ENCODE measurements at places on chromosomes 3 and 15. TPM values are rescaled to one million over a fixed set of nuclear protein-coding genes. Genes with fewer than 3 reads are reported as not detected.

- no peak for DNase-seq
Observed at GRCh38 chr3:12483410-12483809, 870 bp upstream of the TSEN2 start.

DNA sequence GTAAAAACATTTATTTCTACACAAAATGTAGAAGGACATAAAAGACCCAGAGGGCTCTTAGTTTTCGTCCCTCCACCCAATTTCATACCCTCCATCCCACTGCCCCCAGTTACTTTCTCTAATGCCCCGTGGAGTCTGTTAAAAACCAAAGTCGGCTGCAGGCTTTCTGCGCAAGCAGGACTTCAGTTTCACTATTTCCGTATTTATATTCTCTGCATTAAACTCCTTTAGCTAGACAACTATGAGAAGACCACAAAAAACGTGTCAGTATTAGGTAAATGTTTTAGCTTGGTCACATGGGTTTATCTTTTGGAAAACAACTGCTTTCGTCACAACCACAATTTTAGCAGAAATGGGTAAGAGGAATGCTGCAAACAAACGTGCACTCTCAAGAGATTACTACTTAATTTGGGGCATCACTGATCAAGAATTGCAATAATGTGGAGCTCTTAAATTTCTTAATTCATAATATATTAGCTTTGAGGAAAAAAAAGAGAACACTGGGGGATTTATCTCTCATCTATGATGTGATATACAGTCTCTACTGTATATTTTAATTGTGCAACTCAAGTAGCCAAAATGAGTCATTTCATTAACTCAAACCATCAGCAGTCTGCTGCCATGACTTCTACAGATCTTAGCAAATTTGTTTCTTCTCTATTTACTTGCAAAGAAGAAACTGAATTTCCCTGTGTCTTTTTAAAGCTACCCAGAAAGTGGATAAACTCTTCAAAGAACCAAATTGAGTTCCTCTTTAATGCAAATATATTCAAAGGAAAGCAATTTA, 740 bp upstream of the NSMCE3 start:
- no peak for DNase-seq

GRCh38 chr3:141529717-141530414, 43.0 kb downstream of the RASA2 start:
- no peak for DNase-seq

- DNase-seq: no peak
Observed at GRCh38 chr15:74769463-74770025, 12.3 kb upstream of the CSK start.

Gene ACTR8
- total RNA-seq: 29.2 TPM

Gene IL17RC
- total RNA-seq: 69.6 TPM

Gene MEX3B
- total RNA-seq: 1.5 TPM
